ENCODE measurements at places on chromosomes 6 and 20.
A peak's percentile ranks its signal among the peaks of the same experiment; 100 is the strongest.

DNA sequence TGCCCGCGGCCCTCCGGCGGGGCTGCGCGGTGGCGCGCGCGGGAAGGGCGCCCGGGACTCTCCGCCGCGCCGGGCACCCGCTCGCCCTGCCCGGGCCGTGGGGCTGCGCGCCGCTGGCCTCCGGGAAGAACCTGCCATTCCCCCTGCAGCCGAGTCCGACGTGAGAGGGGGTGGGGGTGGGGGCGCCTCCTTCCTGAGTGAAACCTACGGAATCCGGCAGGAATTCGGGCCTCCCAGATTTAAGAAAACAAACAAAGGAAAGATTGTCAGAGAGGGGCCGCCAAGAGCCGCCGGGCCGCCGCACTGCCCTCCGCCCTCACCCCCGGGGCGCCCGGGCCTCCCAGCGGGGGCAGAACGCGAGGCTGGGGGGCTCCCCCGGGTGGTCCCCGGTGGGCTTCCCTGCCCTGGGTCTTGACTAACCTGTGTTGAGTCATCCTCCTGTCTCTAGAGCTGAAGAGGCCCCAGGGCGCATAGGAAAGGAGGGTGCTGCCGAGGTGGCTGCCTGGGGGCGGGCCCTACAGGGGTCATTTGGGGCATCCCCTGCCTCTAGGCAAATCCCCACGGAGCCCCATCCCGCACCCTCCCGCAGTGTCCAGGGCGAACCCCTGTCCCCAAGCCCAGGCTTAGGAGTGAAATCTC, 42.2 kb upstream of the FOXP4 start:
- DNase-seq = peak; percentile 57

DNA sequence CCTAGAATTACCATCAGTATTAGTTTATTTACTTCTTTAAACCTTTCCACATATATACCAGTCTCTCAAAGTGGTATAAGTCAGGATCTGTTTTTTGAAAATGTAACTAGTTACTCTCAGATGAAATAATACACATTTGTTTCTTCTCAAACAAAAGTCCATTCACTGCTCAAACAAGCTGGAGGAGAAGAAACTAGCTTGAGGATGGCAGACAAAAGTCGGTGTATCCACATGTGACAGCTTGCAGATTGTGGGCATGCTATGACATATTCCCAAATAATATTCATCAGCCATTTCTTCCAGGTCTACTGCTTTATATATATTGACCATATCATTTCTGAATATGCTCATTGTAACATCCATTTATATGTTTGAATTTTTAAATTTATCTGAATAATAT, 197.4 kb upstream of the KCNQ5 start:
- no peak for DNase-seq

DNA sequence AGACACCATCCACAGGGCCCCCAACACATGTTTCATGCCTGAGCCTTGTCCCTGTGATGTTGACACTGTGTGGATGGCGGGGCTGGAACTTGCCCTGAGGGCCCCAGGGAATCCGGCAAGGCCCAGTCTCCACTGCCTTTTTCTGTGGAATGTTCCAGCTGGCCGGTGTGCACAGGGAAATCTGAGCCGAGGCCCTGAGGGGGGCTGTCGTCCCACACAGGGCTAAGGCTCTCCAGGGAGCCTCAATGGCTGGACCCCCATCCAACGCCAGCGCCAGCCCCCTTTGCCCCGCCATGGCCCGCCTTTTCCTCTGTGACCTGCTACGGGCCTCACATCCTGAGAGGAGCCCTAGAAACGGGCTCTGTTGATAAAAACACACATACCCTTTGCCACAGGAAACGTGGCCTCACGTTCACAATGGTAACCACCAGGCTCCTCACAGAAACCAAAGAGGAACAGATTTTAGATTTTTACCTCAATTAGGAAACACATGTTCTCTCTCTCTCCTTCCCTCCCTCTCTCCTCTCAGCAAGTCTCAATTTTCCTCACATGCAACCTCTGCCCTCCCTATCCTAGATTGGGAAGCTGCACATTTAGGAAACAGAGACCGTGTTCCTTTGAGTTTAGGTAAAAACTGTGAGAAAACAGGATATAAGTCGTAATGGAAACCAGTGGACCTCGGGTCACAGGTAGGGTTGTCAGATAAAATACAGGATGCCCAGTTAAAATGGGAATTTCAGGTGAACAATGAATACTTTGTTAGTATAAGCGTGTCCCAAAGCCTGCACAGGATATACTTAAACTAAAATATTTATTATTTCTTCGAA, 13.7 kb upstream of the ZNF831 start:
- no peak for DNase-seq

GRCh38 chr6:107977283-107977682, 19.3 kb upstream of the SEC63 start:
- peak; percentile 34 for DNase-seq

GRCh38 chr20:48606841-48607543, 220.8 kb downstream of the PREX1 start:
- DNase-seq = no peak

DNA sequence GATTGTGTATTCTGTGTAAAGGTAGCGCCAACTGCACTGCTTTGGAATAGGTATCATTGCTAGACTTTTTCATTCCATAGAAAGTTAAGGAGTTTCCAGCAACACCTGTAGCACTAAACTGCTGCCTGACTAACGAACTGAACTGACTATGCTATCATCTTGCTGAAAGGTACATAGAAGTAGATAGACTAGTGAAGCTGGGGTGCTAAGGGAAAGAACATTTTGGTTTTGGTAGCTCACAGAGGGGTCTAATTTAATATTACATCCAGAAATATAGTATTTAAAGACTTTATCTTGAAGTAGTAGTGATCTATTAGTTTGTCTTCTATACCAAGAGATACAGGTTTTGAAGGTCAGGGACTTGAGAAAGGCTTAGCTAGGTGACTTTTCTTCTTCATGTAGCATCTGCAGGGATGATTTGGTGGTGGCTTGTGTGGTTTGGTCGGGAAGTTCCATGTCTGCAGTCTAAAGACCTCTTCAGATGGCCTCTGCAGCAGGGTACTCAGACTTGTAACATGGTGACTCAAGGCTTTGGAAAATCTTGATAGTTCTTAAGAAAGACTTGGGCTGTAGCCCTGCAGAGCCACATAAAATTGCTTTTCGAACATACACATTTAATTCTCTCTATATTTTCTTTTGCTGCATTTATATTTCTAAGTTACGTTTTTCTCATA, 10.2 kb downstream of the SENP6 start:
- peak; percentile 40 for DNase-seq

- DNase-seq = peak; percentile 84
Observed at GRCh38 chr6:157535340-157536222, 154.6 kb downstream of the ZDHHC14 start.

- DNase-seq = no peak
Observed at GRCh38 chr6:114140416-114140815, 169.5 kb upstream of the HDAC2 start.

- DNase-seq = no peak
Observed at GRCh38 chr6:125821825-125822281, 31.1 kb downstream of the NCOA7 start.

- DNase-seq = no peak
Observed at GRCh38 chr20:51423810-51424209, 118.7 kb downstream of the NFATC2 start.

GRCh38 chr20:38084425-38084951, 50.9 kb downstream of the RPRD1B start:
- DNase-seq = peak; percentile 89

DNA sequence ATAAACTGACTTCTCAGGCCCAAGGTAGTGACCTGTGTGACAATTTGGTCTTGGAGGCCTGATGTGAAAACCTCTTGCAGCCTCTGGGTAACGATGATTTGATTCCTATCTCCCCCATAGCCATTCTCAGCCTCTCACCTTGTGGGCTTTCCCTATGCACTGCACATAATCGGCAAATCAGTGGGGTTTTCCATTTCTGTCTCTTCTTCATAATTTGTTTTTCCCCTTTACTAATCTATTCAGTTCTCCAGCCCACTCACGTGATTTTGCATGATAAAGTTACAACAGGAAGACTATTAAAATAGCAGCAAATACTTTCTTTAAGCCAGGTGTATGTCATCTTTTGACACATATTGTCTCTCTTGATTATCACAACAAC, 893.7 kb downstream of the TFAP2A start:
- no peak for DNase-seq

DNA sequence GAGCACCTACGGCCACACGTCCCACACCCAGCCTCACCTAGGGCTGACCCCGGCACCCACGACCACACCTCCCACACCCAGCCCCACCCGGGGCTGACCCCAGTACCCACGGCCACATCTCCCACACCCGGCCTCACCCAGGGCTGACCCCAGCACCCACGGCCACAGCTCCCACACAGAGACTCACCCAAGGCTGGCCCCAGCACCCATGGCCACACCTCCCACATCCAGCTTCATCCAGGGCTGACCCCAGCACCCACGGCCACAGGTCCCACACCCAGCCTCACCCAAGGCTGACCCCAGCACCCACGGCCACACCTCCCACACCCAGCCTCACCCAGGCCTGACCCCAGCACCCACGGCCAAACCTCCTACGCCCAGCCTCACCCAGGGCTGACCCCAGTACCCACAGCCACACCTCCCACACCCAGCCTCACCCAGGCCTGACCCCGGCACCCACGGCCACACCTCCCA, 36.7 kb downstream of the NINL start:
- no peak for DNase-seq

- no peak for DNase-seq
Observed at GRCh38 chr6:38631186-38631783, 8.4 kb downstream of the BTBD9 start.

- DNase-seq = no peak
Observed at GRCh38 chr6:32254761-32255198, 30.9 kb upstream of the NOTCH4 start.

DNA sequence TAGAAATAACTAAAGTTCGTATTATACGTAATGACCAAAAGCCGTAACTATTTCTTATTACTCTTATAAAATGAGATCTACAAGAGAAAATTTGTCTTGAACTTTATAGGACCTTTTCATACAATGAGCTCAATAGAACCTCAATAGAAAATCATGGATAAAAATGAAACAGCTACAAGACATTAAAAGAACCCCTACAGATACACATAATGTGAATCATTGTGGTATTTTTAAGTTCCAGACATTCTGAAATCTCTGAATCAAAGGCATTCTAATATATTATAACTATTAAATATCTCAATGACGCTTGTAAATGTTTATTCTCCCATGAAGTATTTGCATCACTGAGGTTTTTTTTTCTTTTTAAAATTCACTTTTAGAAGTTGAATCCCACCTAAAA, 22.2 kb upstream of the POU3F2 start:
- no peak for DNase-seq

DNA sequence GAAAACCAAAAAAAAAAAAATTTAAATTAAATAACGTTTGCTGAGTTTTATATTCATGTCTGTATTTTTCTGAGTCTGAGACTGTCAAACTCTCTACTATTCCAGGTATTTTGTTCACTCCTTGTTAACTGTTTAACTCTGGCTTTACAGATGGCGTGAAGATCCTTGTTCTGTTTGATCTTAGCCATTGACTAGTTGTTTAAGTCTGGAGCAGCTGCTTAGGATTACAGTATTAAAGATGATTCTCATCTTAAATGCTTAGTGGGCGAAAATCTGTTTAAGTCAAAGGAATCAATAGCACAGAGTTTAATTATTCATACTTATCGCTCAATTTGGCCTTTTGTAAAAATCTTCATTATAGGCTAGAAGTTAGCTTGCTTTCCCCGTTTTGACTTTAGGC, 2.4 kb downstream of the PHACTR2 start:
- no peak for DNase-seq

DNA sequence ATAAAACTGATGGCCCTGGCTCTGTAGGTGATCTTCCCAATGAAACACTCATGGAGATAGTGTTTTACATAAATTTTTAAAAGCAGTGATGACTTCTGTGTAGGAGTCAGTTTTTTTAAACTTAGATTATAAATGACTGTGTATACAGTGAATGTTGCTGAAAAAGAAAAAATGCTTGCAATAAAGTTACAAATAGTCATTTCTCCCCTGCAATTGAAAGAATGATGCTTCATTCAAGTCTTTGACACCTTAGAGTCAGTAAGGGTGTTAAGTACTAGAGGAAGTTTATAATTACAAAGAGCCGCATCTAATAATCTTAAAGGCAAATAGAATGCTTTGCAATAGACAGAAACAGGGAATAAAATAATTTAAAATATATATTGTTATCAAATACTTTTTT, 27.6 kb downstream of the ZNF292 start:
- no peak for DNase-seq

DNA sequence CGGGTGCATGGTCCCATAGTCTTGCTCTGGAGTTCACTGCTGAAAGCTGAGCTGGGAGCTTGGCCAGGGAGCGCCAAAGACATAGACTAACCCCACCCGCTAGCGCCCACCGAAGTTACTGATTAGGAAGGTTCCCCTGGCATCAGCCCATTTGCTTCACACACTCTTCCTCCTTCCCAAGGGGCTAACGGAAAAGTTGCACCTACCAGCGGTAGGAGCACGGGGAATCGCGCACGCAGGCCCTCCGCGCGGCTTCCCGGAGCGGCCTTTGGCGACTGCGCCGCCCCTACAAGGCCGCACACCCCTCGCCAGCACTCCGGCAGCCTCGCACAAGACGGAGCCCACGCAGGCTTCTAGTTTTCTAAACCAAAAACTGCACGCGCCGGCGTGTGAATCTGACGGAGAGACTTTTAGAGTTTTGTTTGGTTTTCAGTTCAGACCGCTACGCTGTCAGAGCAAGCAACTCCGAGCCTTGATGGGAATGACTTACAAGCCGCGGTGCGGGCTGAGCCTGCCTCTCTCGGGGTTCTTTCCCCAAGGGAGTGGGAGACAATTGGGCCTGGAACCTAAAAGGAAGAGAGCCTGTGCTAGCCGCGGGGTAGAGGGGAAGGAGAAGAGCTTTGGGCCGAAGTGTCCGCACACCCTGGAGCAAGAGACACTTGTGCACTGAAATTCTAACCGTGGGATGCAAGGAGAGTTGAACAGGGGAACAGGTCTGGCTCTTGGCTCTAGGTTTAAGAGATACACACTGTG, 891 bp upstream of the POU3F2 start:
- DNase-seq = peak; percentile 31

- DNase-seq = no peak
Observed at GRCh38 chr20:4155953-4156352, 140.6 kb upstream of the RNF24 start.

- DNase-seq = peak; percentile 14
Observed at GRCh38 chr6:90136176-90136575, 160.5 kb downstream of the BACH2 start.

GRCh38 chr6:30130887-30131862, 4.8 kb upstream of the TRIM40 start:
- peak; percentile 81 for DNase-seq

DNA sequence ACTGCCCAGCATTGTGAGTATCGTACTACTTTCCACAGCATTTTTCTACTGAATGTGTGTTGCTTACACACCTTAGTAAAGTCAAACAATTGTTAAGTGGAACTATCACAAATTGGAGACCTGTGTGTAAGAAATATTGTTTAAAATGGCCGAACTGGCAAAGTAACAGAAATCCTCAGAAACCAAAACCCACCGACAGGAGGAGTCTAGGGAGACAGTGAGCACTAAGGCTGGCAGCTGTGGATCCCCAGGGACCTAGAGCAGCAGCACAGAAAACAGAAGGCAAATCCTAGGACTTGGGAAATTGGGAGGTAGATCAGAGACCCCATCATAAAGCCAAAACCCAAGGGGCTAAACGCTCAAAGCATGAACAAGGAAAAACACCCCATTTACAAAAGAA, 69.9 kb downstream of the SESN1 start:
- DNase-seq = peak; percentile 8

GRCh38 chr20:54093423-54094267, 23.3 kb upstream of the BCAS1 start:
- DNase-seq = no peak

Measured in iris pigment epithelial cell (primary cell).